ENCODE measurements at places on chromosomes 12 and 14.

- DNase-seq = no peak
Measured at GRCh38 chr12:3005736-3006135, 46.5 kb downstream of the TEAD4 start.

- DNase-seq = no peak
Measured at GRCh38 chr14:90381011-90381786, 15.6 kb upstream of the CALM1 start.

- DNase-seq = no peak
Measured at GRCh38 chr14:99203080-99203479, 68.9 kb downstream of the BCL11B start.

DNA sequence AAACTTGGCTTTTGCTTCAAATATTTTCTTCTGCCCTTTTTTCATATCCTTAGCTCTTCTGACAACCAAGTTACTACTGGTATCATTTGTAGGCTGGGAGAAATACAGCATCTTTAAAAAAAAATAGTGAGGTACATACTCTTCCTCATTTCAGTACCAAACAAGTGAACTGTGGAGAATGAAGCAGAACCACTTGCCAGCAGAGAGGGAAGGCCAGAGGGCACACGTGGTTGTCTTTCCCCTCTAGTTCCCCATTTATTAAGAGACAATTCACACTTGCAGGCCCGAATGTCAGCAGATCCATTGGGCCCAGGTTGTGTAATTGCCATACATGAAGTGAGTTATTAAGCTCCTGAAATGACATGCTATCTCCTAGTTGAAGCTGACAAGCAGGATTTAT lies 3.2 kb downstream of the SUSD6 start:
- DNase-seq = no peak

DNA sequence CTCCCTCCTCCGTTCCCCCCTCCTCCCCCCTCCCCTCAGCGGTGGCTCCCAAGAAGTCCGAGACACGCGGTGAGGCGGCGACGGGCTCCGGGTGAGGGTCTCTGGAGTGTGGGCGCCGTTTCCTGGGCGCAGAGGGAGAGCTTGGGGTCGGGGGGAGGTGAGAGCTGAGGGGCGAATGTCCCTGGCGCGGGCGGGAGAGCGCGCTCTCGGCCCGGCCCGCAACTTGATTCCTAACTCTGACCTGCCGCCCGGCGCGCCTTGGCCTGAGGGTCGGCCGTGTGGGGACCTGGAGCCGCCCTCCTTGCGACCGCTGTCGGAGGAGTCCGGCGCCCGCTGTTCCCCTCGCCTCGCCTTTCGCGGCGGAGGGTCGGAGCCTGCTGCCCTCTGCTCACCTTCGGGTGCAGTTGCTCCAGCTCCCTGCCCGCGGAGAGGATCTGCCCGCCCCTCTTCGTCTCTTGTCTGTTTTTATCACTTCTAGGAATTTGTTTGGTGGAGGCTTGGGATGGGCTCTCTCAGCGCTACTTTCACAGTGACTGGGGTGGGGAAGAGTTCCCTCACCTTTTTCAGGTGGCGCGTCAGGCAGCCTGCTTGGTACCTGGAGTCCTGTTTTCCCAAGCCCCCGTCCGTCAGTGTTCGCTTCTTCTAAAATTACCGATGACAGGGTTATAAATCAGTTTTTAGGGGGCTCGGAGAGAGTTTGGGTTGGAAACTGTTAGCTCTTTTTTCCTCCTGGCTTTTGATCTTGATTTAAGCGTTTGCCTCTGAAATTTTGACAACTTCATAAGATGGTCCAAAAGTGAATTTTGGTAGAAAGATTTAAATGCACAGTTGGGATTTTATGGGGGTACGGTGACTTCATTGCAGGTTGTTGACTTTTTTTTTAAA lies 495 bp downstream of the ADIPOR2 start:
- DNase-seq = peak; percentile 60

DNA sequence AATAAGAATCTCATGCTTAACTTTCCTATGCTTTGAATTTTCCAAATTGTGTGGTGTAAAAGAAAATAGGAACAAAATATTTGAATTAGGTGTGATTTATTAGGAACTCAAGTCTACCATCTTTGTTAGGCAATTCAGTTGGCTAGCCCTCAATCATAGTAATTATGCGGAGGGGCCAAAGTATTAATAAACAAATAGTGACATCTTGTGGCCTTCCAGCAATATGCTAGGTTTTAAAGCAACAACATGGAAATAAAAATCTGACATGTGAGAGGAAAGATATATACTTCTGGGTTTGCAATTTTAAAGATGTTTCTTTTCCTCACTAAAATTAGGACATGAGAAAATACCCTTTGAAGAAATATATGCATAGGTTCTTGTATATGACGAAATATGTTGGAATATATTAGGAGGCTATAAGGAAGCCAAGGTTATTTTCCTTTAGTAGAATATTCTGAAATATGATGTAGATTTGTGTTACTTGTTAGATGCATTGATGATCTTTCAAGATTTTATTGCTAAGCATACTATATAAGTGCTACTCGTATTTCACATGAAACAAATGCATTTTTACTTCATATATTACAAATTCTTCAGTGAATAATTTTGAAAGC lies 200.4 kb downstream of the PTPRO start:
- no peak for DNase-seq

GRCh38 chr14:91906374-91906773 lies 39.0 kb upstream of the TC2N start:
- DNase-seq = no peak

- DNase-seq = no peak
Measured at GRCh38 chr12:2323532-2324255, 270.9 kb downstream of the CACNA1C start.

DNA sequence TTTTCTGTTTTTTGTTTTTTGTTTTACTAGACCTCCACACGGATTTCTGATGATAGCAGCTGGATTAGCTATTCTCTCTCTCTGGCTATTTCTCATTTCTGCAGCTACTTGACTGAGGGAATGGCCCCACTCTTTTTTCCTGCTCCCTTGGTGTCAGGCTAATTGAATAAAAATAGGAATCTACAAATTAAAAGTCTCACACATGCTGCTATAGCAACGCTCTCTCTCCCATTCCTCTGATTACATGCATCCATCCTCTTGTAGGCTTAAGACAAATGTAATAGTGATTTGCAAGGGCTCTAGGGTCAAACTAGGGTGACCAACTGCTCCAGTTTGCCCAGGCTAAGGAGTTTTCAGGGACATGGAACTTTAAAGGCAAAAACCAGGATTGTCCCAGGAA lies 221.8 kb downstream of the PHLDA1 start:
- no peak for DNase-seq

GRCh38 chr12:66352197-66352596 lies 49.9 kb downstream of the HELB start:
- no peak for DNase-seq
